ENCODE measurements at places on chromosomes 1 and 21.

- no peak for DNase-seq
Measured at GRCh38 chr1:29521438-29521715, 285.1 kb downstream of the PTPRU start.

DNA sequence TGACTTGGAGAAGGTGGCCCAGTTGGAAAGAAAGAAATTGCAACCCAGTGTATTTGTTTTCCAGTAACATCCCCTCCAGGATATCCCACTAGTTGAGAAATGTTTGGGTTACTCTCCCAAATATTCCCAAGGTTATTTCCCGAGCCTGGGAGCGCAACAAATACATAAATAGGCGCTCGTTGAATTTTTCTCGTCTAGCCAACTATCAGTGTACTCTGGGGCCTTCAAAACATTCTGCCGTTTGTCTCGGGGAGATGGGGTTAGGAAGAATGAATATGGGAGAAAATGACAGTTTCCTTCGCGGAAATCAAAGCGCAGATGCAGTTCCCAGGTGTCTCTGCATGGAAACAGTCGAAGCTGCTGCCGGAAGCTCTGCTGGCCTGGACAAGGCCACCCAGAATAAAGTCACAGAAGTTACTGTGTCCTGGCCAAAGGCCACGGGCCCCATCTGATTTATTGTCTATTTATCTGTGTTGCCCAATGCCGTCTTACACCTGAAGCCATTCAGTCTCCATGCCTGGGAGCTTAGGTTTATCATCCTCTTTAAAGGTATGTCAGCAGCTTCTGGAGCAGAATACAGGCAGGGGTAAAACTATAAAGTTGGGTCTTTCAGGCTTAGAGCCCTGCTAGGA is 1.0 kb downstream of the C1orf115 start:
- DNase-seq: no peak

GRCh38 chr1:113659035-113659434 is 100.3 kb downstream of the PHTF1 start:
- DNase-seq: no peak

- DNase-seq: no peak
Measured at GRCh38 chr1:65793359-65793732, 651 bp downstream of the PDE4B start.

DNA sequence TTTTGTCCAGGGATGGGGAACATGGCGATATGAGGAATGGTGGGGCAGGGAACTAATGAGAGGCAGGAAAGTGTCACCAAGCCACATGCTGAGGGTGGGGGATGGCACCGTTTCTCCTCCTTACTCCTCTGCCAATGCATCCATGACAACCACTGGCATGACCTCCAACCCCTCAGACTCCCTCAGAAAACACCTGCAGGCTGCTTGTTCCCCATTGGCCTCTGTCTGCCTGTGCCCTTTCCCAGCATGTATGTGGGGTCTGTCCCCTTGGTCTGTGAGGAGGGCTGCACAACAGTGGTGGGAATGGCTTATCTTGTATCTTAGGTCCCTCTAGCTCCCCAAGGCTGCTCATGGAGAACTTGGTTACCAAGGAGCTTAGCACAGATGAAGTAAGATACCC is 137.2 kb upstream of the NGF start:
- no peak for DNase-seq

- no peak for DNase-seq
Measured at GRCh38 chr21:26061437-26061836, 109.1 kb downstream of the APP start.

GRCh38 chr1:84991097-84991920 is 5.6 kb downstream of the MCOLN2 start:
- no peak for DNase-seq

- DNase-seq: no peak
Measured at GRCh38 chr1:211609120-211610024, 30.4 kb upstream of the SLC30A1 start.

DNA sequence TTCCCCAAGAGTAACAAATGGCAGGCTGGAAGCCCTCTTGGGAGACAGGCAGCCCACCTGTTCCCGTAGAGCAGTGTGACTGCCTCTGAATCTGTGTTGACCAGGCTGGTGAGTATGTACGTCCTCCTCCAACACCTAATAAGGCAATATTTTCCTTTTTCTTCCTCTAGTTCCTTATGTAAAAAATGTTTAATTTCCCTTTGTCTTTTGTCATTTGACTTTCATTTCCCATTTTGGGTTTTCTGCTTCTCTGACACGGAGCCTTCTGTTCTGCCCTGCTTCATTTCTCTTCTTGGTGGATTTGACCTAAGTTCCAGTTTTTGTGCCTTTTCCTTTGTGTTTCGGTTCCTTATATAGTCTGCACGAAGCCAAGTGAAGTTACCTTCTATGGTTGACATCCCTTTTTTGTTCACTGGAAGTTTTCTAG is 65.8 kb upstream of the ATF3 start:
- no peak for DNase-seq

GRCh38 chr21:28908351-28908750 is 84.3 kb downstream of the LTN1 start:
- no peak for DNase-seq

DNA sequence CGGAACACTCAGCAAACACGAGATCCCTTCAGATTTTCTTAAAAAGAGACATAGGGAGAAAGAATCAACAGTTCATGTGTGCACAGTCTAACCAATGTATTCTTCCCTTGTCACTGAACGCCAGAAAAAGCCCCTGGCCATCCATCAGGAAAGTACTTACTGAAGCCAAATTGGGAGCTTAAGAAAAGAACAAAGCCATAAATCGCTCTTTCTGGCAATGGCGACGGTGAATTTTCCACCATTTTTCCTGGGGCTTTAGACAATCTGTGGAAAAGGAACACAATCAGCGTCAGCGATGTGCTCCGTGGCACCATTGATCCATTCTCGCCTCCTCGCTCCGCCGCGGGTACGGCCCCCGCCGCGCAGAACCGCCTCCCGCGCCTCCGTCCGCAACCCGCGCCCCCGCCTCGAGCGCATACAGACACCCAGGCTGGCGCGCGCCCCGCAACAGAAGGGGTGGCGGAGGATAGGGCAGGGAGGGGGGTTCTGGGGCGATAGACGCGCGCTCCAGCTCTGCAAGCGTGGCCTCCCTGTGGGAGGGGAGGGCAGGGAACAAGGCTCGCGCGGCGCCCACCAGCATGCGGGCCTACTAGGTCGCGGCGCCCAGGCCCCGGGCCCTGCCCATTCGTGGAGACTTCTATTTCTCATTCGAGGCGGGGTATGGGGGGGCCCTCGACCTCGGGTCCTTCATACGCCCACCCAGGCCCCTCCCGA is 440 bp downstream of the PIGP start:
- no peak for DNase-seq

DNA sequence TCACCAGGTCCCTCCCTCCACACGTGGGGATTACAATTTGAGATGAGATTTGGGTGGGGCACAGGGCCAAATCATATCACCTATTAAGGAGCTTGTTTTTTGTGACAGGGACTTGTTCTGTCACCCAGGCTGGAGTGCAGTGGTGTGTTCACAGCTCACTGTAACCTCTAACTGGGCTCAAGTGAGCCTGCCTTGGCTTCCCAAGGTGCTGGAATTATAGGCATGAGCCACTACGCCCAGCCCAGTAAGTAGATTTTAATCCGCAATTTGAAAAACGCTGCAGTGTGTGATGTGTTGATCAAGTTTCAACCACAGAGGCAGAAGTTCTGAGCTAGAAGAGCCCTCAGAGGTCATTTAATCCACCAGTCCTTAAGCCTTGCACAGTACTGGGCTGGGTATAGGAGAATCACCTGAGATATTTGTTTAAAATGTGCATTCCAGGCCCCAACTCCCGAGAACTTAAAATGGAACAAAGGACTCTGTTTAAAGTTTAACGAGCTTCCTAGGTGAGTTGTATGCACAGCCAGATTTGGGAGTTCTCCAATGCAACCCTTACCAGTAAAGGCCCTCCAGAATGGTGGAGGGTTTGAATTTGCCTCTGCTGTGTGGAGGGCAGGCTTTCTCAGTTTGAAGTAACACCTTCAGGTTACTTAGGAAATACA is 13.4 kb downstream of the RPL11 start:
- no peak for DNase-seq

- DNase-seq: no peak
Measured at GRCh38 chr1:30273456-30273855, 449.9 kb downstream of the MATN1 start.

- no peak for DNase-seq
Measured at GRCh38 chr1:201250326-201251011, 32.8 kb upstream of the PKP1 start.

DNA sequence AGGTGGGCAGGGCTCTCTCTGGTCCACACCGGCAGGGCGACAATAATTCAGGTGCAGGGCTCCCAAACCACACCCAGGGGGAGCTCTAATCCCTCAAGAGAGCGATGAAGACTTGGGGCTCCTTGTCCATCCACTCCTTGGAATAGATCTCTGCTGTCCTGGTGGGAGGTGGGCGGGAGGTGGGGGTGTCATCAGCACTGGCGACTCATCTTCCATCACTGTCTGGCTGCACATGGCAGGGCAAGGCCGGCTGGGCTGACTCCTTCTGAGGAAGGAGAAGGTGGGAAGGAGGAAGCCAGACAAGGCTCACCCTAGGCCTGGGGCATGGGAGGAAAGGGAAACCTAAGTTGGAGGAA is 29.3 kb downstream of the TNNT2 start:
- DNase-seq: no peak

GRCh38 chr1:164560121-164560541 is 1.1 kb downstream of the PBX1 start:
- DNase-seq: no peak

GRCh38 chr1:181655756-181656155 is 172.4 kb downstream of the CACNA1E start:
- no peak for DNase-seq

GRCh38 chr1:4654764-4655673 is 610 bp downstream of the AJAP1 start:
- no peak for DNase-seq

DNA sequence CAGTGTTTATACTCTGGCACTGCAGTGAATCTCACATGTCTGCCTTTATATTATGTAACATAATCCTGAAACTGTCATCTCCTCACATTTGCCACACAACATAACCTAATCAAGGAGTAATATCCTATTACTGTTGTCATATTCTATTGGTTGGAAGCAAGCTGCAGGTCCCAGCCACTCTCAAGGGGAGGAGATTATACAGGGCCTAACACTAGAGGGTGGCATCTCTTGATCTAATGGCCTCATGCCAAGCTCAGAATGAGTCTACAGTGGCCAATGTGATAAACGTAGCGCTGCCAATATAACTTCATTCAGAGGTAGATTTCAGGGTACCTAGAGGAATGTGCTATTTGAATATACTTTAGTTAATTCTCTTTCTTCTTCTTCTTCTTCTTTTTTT is 166.8 kb downstream of the BACH1 start:
- DNase-seq: no peak

GRCh38 chr1:174023440-174023839 is 1.3 kb upstream of the RC3H1 start:
- no peak for DNase-seq

DNA sequence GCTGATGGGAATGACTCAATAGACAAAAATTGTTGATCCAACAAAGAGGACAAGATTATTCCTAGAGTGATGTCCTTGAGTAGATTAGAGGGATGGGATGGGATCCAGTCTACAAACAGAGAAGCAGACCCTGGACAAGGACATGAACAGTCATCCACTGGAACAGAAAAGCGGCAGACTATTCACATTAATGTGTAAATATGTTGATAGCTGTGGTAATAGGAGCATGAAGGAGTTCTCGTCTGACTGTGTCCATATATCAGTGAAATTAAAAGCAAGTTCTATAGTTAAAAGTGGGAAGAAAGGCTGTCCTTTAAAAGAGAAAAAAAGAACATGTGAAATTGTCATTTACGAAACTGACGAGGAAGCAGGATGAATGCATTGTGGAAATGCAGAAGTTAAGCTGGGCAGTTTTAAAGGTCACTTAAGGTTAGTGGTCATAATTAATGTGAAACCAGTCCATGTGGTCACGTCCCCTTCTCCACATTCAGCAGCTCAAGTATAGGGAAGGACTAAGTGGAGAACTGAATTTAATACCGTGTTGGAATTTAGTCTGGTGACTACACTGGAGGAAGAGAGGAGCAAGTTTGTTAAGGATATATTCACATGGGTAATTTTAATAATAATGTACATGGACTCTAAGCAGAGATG is 62.1 kb downstream of the PIK3R3 start:
- DNase-seq: no peak

- no peak for DNase-seq
Measured at GRCh38 chr1:94329986-94330385, 88.2 kb upstream of the ABCD3 start.

DNA sequence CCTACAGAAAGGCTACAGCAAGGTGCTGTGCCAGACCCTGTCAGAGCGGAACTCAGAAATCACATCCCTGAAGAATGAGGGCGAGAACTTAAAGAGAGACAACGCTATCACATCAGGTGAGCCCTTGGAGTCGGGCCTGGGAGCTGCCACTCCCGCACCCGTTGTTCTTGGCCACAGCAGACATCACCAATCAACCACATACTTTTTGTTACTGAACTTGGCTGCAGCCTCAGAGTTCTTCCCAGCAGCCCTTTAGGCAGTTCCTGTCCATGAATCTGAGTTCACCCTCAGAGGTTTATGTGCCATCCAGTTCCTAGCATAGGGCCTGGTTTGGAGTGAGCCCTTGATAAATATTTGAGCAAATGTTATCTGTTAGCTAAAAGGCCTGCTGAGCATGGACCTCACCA is 61.6 kb downstream of the FHAD1 start:
- DNase-seq: no peak

GRCh38 chr1:247266053-247266452 is 10.2 kb downstream of the VN1R5 start:
- DNase-seq: no peak

GRCh38 chr1:12143631-12144155 is 23.1 kb upstream of the TNFRSF1B start:
- DNase-seq: no peak

- DNase-seq: no peak
Measured at GRCh38 chr1:157653494-157653873, 47.1 kb downstream of the FCRL3 start.

- DNase-seq: no peak
Measured at GRCh38 chr1:56626546-56626945, 18.6 kb upstream of the PRKAA2 start.

DNA sequence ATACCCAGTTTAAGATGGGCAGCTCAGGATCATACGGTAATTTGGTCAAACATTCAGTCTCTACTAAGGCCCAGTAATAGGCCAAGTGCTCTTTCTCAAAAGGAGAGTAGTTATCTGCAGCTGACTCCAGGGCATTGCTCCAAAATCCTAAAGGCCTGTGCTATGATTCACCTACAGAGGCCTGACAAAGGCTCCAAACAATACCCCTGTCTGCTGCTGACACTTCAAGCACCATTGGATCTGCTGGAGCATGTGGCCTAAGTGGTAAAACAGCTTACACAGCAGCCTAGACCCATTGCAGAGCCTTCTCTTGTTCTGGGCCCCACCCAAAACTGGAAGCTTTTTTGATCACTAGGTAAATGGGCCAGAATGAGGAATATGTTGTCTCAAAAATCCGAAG is 22.8 kb downstream of the SLAMF7 start:
- DNase-seq: no peak

DNA sequence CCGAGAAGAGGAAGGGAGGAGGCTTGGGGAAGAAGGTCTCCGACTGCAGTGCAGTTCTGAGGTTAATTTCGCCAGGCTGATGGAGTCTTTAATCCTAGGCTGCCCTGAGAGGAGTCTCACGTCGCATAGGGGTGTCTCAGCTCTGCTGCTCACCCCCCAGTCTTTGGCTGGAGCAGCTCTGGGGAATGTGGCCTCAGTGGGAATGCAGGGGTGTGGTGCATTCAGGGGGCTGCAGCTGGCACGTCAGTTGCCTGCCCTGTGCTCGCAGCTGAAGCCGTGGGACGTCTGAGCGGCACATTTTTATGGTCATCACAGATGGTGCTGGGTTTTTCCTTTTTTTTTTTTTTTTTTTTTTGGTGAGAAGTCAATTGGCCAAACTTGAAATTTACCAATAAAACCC is 38.2 kb downstream of the ACTN2 start:
- DNase-seq: no peak
